Activated naive CD4-positive, alpha-beta T cell treated with anti-CD3 and anti-CD28 coated beads, Interleukin-2, amount 10 ng/mL, durations not matched to agents 7 days and 5 days (primary cell): ENCODE measurements at places on chromosomes 1 and 21.
A peak's percentile ranks its signal among the peaks of the same experiment; 100 is the strongest.

- DNase-seq: no peak
Observed at GRCh38 chr1:152151646-152152045, 7.4 kb downstream of the RPTN start.

- no peak for DNase-seq
Observed at GRCh38 chr21:14751602-14752344, 205.7 kb upstream of the SAMSN1 start.

GRCh38 chr1:75579046-75579445 lies 31.9 kb downstream of the SLC44A5 start:
- DNase-seq: no peak

DNA sequence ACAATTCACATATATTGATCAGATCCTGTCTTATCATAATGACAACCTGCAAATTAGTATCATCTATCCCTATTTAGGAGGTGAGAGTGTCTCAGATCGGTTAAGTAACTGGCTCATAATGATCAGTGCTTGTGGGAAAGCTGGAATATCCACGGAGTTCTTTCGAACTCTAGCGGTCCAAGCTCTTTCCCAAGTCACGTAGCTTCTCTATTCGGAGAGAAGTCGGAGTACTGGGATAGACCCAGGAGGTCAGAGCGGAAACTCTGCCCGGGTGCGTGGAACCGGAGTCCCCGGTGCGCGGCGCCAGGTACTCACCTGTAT lies 339 bp downstream of the PTGS2 start:
- DNase-seq: no peak

DNA sequence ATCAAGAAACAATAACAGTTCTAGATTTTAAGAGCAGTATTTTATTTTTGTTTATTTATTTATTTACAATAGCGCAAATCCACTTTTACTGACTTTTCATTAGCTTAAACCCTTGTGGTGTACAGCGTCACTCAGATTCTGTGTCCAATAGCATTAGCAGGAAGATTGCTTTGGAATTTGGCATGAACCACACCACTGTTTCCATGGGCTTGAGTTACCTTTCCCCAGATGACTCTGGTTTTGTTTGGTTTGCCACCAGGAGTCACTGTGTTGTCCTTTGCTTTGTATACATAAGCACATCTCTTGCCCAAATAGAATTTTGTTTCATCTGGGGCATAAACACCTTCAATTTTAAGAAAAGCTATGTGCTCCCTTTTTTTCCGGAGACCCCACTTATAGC lies 25.9 kb upstream of the SNRPE start:
- no peak for DNase-seq

DNA sequence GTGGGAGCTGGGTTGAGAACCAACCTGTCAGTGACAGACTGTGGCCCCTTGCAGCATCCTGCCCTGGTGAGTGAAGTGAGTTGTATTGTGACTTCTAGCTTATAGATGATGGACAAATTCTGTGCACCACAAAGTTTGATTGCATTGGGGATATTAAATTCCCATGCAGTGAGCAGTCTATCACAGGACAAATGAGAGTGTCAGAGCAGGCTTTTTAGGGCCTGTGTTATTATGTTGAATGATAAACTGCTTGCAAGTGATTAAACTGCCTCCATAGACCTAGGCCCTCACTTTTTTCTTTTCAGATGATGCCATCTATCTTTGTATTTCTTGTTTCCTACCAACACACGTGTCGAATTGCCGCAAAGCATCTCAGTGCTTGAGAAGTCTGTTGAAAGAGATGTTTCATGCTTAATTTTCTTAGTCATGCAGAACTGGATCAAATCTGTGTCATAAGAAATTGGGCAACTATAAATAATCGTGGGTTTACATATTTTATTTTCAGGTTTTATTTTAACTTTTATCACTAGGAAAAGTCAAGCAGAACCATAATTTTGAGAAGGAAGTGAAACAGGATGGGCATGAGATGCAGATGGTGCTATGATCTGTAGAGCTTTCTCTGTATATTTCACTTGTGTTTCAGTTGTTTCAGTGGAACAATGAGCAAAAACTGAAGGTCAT lies 199.2 kb downstream of the S1PR1 start:
- no peak for DNase-seq

DNA sequence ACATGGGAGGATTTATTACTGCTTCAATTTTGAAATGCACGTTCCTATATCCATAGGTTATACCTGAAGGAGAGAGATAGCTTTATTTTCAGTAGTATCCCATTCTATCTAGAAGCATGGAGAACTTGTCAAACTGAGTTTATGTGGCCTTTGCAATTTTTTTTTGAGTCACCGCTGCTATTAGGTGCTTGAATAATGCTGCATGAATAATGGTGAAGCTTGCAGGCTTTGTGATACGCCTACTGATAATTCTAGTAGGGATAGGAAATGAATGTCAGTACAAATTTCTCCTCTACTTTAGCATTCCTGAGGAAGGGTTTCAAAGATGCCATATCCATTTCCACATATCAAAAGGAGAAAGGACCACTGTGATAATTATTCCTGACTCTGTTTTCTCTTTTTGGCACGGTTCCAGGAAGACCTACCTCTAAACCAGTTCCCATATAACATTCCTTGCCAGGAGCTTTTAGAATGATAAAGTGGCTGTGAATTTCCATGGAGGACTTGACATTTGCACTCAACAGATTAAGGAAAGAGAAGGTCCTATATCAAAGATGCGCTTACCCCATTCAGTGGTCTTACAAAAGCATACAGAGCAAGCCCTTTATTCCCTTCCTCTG lies 83.5 kb downstream of the SPATA46 start:
- no peak for DNase-seq

DNA sequence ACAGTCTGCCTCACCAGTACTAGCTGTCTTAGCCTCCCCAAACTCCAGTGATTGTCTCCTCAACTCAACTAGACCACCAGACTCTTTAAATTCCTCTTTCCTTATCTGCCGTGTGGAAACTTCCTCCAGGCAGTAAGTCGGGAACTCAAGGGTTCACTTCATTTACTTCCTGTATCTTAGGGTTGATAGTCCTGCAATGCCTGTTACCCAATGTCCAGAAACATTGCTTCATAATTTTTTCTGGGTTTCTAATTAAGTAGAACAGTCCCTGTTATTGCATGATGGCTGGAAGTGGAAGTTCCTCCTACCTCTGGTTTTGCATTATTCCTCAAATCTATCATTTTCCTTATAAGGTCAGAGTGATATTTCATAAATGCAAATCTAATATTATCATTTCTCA lies 60.8 kb upstream of the RNF11 start:
- DNase-seq: no peak

GRCh38 chr1:43545695-43546387 lies 15.2 kb downstream of the PTPRF start:
- no peak for DNase-seq

DNA sequence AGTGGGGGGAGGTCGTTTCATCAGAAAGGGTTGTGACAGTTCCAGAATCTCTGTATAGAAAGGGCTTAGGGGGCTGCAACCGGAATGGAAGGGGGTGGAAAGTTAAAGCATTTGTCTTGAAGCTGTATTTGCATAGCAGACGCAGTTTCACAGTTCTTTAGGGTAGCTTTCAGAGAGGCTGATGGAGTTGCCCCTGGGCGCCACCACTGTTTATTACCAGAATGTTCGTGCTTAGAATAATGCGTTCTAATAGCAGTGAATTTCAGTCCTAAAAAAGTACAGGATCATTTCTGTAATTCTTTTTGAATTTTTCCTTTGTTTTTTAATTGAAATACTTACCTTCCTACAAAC lies 1.3 kb downstream of the EXO1 start:
- DNase-seq: no peak

- DNase-seq: no peak
Observed at GRCh38 chr21:25002676-25003075, 604.6 kb downstream of the MRPL39 start.

DNA sequence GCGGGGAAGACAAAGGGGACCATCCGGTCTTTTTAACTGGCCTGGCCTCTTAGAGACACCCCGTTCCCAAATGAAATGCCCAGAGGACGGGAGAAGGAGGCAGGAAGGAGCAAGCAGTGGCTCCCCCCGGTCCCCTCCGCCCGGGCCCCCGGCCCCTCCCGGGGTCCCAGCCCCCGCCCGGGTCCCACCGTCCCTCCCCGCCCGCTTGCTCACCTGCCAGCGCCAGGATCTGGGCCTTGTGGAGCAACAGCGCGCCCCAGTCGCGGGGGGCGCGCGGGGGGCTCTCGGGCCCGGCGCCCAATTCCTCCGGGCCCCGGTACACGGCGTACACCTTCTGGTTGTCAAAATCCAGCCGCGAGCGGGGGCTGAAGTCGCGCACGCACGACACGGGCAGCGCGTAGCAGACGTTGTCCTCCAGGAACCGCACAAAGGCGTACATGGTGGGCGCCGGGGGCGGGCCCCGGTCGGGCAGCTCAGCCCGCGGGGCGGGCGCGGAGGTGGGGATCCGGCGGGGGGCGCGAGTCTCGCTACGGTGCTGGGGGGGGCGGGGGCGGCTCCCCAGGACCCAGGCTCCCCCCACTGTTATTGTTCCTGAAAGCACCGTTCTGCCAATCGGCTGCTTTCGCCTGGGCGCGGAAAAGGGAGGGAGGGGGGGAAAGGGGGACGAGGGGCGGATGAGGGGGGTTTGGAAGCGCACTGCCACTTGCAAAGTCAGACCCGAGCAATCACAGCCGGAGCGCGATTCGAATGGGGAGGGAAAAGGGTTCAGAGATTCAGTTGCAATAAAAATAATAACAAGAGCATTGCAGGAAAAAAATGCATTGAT lies at the start of gene BEND5:
Gene BEND5, minus strand, starts transcription at position 499 of the 826 bp plus-strand sequence. Its CDS starts 60 bp downstream, at position 439.
- peak; percentile 71 for DNase-seq

DNA sequence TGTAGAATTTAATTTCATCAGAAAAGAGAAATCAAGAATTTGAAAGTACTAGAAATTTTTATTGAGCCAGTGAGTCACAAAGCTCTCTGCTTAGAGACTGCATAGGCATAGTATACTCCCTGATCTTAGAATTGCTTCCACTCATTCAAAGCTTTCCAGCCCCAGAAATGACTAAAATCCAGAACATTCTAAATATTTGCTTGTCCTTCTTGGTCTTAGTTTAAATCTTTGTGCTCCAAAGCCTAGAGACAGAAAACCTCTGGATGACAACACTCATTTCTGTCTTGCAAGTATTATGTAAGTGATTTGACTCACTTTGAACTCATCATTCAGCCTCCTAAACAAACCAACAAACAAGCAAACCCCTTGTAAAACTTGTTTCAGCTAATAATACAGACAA lies 74.2 kb downstream of the PTPRC start:
- DNase-seq: no peak

DNA sequence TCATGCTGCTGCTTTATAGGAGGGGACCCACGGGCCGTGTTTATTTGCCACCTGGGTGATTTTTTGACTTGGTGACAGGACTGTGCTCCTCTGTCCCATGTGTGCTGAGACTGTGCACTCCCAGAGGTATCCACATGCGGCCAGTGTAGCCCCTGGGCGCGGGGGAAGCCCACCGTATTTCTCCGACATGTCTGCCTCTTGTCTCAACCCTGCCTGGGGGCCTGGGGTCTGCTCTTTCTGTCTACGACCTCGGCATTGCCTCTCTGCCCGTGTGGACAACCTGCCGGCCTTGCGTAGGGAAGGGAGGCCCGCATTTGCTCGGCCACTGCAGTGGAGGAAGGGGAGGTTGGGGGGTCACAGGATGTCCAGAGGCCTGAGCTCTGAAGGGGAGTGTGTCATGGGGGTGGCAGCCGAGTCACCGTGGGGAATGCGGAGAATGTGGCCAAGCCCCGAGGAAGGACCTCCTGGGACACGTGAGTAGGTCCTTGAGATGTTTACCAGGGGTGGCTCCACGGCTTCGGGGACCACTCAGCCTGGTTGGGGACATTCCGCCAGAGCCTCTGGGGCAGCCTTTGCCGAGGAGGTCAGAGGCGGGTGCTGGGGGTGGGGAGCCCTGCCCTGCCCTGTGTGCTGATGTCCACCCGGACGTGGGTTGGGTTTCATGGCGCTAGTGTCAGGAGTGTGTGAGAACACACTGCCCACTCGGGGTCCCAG lies 11.0 kb downstream of the PRKCZ start:
- DNase-seq: no peak

GRCh38 chr1:116938216-116938615 lies 28.5 kb downstream of the PTGFRN start:
- no peak for DNase-seq

DNA sequence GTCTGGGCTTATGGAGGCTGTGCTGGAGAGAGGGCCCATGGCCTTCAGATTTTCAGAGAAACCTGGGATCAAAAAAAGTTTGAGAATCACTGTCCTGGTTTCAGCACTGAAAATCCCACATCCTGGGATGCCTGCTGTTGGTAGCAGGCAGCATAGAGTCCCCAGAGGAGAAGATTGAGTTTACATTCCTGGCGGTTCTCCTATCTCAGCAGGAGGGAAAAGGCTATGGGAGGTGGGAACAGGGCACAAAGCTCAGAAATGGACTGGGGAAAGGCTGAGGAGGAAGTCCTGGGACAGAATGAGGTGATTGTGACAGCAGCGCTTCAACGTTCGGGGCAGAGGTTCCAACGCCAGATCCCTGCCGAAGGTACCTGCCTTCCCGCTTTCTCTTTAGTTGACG lies 103.4 kb downstream of the ETS2 start:
- DNase-seq: no peak

DNA sequence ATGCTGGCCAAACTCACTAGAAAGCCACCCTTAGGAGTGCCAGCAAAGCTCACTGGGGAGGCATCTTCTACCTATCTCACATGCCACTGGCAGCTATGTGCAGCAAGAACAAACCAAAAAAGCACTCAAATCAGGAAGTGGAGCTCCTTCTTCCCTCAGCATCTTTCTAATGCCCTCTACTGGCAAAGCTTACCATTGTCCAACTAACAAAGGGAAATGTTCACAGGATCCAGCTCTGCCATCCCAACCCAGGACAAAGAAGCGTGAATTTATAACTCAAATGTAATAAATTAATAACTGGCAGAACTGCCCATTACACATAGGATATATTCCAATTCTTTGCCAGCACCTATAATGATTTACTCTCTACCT lies 38.9 kb downstream of the LEPR start:
- no peak for DNase-seq

- no peak for DNase-seq
Observed at GRCh38 chr1:67133177-67133576, 1.6 kb downstream of the C1orf141 start.

GRCh38 chr1:223794136-223794880 lies 51.4 kb downstream of the TP53BP2 start:
- no peak for DNase-seq

GRCh38 chr1:164688791-164689190 lies 129.8 kb downstream of the PBX1 start:
- DNase-seq: no peak

- DNase-seq: no peak
Observed at GRCh38 chr1:76799700-76800099, 67.6 kb upstream of the ST6GALNAC5 start.

DNA sequence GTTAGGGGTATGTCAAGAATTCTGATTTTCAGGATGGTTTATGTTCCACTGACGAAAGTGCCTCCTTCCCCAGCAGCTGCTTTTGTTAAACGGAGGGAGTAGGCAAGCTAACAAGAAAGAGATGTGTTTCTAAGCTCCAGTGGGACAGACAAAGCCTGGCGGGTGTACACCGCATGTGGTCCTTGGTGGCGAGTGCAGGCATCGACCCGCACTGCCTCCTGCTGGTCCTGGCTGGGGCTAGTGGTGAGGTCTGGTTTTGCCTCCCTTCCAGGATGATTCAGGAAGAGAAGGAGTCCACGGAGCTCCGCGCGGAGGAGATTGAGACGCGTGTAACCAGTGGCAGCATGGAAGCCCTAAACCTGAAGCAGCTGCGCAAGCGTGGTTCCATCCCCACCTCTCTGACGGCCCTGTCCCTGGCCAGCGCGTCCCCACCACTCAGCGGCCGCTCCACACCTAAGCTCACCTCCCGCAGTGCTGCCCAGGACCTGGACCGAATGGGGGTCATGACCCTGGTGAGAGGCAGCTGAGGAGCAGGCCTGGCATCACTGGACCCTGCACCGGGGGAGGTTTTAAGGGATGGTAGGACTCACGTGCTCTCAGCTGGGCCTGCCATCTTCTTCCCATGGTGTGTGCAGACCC lies 29.0 kb downstream of the PPFIA4 start:
- DNase-seq: no peak

- DNase-seq: no peak
Observed at GRCh38 chr1:27163093-27163492, 8.2 kb upstream of the SLC9A1 start.
